ENCODE measurements at places on chromosomes 4 and X.

- DNase-seq, result no peak
Measured at GRCh38 chr4:94334476-94334875, 8.2 kb downstream of the HPGDS start.

GRCh38 chrX:112851161-112851779, 10.6 kb upstream of the AMOT start:
- no peak for DNase-seq

GRCh38 chr4:122456231-122457116, at the start of gene IL2:
IL2 (minus strand) TSS chr4:122456725; CDS start chr4:122456440, 285 bp downstream.
- DNase-seq, result no peak

- no peak for DNase-seq
Measured at GRCh38 chr4:113635739-113636437, 125.7 kb downstream of the CAMK2D start.

GRCh38 chr4:85842540-85842939, 367.6 kb downstream of the ARHGAP24 start:
- no peak for DNase-seq

DNA sequence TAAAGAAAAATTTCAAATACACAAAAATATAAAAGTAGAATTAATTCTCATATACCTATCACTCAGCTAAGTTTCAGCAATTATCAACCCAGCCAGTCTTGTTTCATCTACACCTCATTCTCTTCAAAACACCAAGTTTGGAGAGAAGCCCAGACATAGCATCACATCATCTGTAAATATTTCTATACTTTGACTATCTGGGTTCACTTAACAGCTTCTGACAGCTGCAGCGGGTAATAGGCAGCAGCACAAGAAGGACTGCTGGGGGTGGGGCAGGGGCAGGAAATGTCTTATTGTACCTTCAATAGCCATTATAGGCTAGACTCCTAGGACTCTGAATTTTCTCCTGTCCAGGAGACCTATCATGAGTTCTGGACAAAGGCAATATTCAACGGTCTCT, 54.1 kb downstream of the PHF8 start:
- DNase-seq, result no peak
